ENCODE measurements at places on chromosomes 7 and 10.

DNA sequence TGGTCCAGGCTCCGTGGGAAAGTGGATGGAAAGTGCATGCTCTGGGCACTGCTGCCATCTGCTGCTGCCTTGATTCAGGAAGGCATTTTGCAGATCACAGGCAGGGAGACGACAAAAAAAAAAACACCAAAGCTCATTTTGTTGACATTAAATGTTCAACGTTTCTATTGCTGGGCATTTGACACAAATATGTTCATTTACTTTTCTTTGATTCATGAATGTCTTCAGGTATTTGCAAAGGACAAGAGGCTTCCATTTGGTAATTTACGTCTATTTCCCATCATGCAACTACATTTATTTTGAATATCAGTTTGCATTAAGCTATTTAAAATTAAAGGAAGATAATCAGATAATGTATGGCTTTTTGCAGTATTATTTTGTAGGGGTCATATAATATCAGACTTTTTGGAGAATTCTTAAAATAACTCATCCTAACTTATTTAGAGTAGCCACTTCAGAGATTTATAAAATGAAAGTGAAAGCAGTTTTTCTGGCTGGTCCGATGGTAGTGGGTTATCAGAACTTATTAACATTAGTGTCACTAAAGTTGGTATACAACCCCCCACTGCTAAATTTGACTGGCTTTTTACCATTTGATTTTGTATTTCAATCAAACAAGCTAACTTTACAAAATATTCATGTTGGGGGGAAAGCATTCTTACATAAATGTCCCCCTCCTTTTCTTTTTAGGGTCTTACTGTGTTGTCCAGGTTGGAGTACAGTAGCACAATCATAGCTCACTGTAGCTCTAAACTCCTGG is 65.3 kb downstream of the PDIA4 start:
- DNase-seq = no peak

DNA sequence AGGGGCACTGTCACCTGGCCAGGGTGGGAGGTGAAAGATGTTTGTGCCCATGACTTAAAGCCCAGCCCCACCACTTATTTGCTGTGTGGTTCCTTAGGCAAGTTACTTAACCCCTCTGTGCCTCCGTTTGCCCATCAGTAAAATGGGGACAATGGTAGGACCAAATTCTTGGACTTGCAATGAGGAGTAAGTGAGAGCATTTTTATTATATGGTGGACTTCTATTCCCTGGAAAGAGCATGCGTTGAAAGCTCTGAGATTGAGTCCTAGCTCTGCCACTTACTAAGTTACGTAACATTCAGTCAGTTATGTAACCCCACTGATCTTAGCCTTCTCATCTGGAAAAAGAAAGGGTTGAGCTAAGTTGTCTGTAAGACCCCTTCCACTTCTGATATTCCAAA is 18.8 kb downstream of the VSIR start:
- no peak for DNase-seq

GRCh38 chr7:20260223-20260622 is 43.0 kb upstream of the MACC1 start:
- DNase-seq = no peak

DNA sequence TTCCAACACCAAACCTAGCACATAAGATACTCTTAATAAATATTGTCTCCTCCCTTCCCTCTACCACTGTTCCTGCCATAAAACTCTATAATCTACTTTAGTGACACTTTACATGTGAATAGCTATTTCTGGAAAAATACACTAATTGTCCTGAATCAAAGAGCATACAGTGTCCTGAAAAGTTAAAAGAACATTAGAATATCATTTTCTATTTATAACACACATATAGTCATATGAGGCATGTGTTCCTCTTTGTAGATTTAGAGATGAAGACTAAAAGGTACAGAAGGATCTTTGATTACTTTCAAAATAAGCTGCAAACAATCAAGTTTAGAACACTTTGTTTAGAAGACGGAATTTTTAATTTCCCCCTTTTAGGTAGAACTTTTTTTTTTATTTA is 13.6 kb downstream of the NCOA4 start:
- DNase-seq = no peak

GRCh38 chr10:35768011-35768410 is 125.9 kb upstream of the FZD8 start:
- DNase-seq = no peak

DNA sequence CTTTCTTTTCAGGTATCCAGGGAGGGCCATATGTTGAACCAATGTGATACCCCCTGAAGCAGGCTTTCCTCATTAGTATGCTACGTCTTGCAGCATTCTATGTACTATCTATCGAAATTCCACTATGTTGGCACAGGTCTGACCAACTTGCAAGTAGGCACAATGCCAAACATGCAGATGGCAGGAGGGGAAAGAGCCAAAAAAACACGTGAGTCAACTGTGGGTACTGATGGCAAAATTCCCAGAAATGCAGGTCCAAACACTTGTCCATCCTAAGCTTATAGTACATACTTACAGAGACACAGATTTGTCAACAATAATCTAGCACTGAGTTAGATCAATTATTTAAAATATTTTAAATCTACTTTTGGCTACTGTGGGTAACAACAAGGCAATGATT is 394.9 kb downstream of the DGKB start:
- DNase-seq = no peak

DNA sequence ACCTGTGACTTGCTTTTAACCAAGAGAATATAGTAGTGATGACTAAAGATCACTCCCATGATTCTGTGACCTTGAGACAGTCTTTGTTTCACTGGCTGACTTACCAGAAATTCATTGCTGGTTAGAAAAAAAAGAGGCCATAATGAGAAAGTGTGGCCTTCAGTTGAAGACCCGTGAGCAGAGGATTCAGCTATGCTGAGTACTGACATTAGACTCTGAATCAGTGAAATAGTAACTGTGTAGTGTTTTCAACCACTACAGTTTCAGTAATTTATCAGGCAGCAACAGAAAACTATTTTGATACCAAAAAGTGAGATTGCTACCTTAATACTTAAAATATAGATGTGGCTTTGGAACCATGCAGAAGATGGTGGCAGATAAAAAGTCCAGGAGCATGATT is 298.0 kb upstream of the KCND2 start:
- no peak for DNase-seq

GRCh38 chr10:59880019-59880717 is 26.2 kb downstream of the CCDC6 start:
- no peak for DNase-seq

- DNase-seq = no peak
These were observed 156.0 kb downstream of the ELFN1 start for GRCh38 chr7:1825897-1826741.

DNA sequence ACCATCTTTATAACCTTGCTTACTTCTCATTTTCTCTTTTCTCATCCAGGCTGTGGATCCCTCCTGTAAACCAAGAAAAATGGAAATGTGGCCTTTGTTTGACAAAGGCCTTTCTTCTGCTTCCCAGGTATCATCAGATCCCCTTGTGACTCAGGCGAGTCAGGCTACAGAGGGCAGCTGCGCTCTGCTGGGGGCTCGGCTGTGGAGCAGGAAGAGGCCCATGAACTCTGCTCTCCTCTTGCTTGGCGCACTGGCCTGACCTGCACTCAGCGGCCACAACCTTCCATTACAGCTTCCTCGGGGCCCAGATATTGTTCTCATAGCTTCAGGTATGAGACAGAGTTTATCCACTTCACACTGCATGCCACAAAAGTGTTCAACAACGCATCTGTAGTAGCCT is 457.6 kb upstream of the COBL start:
- DNase-seq = no peak

- peak; percentile 27 for DNase-seq
These were observed 14.6 kb upstream of the RPEL1 start for GRCh38 chr10:103231047-103231551.

DNA sequence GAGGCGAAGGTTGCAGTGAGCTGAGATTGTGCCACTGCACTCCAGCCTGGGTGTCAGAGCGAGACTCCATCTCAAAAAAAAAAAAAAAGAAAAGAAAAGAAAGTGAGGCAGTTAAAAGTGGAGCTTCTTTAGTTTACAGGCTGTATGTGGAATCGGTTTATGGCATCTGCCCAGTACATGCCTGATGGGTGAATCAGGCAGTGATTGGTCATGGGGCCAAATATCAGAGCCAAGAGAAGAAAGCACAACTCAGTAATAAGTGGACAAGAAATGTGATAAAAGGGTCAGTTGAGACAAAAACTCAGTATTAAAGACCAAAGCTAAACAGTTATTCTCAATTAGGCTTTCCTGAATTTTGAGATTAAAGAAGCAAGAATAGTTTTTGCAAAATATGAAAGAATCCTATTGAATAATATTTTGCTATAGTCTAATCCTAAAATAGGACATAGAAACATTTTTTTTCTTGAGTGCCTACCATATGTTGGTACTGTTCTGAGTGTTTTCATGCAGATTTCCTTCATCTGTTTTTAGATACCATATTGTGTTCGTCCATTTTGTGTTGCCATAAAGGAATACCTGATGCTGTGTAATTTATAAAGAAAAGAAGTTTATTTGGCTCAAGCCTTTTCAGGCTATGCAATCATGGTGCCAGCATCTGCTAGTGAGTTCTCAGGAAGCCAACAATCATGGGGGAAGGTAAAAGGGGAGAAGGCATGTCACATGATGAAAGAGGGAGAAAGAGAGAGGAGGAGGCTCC is 14.4 kb downstream of the CDC14C start:
- DNase-seq = no peak

DNA sequence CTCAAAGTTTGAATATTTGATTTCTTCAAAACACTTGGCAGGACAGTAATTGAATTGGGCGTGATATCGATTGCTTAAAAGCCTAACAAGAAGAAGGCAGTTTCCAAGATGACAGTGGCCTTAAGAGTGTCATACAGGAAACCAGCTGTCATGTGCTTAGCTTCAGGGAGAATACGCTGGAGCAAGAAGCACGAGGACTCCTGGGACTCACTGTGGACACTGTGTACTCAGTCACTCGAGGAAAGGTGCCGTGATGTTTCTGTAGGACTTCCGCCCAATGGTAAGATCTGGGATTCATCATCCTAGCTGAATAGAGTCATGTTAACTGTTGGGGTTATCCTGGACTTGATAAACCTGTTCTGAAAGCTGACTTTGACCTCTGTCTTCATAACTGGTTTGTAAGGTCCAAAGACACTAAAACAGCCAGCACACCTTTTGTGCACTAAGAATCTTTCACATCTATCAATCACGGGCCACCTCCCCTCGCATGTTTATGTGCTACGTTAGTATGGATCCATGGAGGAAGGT is 113.5 kb downstream of the CELF2 start:
- no peak for DNase-seq

DNA sequence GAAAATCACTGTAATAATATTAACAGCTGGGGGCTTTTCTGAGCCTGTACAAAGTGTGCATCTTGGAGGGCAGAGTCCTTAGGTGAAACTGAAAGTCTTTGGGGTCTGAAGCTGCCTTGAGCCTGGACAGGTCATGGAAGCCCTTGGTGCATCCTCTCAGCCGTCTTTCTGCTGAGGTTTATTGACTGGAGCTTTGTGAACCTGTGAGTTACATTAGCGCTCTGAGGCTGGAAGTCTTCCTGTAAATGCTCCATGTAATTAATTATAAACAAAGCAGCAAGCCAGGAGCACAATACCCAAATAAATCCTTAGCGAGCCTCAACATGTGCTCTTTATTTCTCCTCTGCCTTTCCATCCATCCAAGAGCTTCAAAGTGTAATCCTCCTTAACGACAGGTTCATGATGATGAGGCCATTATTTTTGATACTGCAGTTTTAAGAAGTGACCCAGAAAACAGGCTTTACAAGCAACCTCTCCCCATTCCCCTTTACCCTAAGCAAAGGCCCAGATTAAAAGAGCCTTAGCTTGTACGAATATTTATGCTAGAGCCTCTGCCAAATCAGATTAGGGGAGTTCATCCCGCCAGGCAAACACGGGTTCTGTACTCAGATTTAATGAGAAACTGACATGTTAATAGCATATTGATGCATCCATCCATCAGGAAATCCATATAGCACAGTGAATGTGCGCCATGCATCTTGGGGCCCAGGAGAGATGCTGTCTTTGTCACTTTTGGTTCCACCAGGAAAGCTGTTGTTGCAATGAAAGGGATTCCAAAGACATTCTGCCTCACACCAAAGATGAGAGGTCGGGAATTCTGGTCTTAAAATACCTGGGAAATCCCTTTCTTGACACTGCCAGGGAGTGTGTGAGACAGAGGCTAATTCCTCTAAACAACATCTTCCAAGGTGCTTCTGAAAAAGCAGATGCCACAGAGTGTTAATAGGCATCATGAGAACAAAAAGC is 118.1 kb downstream of the ANLN start:
- DNase-seq = no peak

- no peak for DNase-seq
These were observed 60.3 kb downstream of the WNT2 start for GRCh38 chr7:117262546-117262945.

- DNase-seq = no peak
These were observed 10.3 kb downstream of the FAM3C start for GRCh38 chr7:121385800-121386179.

DNA sequence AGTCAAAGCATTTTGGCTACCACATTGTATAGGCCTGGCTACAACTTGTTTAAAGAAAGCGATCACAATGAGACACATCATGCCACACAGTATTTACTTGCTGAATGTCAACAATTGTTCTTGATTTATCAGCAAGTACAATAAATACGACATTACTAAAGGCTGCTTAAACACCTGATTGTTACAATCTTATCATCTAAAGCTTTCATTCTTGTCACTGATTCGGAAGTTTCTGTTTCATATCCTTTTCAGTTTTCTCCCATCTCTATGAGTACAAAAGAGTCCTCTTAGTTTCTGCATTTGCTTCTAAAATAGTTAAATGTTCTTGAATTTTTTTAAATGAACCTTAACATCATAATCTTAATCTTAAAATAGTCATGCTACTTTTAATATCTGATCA is 128.1 kb upstream of the LRRN3 start:
- DNase-seq = no peak
